ENCODE measurements at places on chromosomes 7 and 10. TPM values are rescaled to one million over a fixed set of nuclear protein-coding genes. Genes with fewer than 3 reads are reported as not detected.
A peak's percentile ranks its signal among the peaks of the same experiment; 100 is the strongest.

Gene HYAL4
- total RNA-seq, result not detected

Gene LIMK1
- 56.2 TPM for total RNA-seq

Gene GSTO2
- total RNA-seq, result 3.3 TPM

Gene NPC1L1
- total RNA-seq, result not detected

Gene PPRC1
- total RNA-seq, result 55.1 TPM

Gene C10orf53
- total RNA-seq, result not detected

Gene KAZALD1
- 14.1 TPM for total RNA-seq

Gene OR2A42
- total RNA-seq, result not detected

DNA sequence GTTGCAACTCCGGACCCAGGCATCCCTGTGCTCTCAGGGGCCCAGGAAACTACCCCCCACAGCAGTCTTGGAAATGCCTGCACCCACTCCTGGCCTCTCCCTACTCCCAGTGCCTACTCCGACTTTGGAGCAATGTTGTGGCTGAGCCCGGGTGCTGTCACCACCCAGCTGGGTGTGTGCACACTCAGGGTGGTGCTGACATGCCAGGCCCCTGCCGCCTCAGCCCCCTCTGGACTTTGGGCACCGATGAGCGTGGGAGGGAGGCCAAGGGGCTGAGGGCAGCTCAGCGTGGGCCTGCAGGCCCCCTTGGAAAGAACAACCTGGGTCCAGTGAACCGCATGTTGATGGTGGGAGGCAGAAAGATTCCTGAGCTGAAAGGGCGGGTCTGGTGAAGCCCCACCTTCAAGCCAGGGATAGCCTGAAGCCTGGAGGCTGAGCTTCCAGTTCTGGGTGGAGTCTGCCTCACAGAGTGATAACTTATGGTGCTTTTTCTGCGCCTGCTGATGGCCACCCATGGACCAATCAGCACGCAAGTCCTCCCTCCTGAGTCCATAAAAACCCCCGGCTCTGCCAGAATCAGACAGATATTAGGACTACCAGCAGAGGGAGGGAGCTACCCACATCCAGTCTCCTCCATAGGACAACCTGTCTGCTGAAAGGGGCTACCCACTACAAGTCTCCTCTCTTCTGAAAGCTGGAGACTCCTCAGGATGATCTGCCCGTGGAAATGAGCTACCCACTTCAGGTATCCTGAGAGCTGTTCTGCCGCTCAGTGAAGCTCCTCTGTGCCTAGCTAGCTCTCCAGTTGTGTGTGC, 380.4 kb upstream of the SORCS1 start:
- no peak for DNase-seq

GRCh38 chr10:36119455-36119854, 477.4 kb upstream of the FZD8 start:
- DNase-seq, result no peak

DNA sequence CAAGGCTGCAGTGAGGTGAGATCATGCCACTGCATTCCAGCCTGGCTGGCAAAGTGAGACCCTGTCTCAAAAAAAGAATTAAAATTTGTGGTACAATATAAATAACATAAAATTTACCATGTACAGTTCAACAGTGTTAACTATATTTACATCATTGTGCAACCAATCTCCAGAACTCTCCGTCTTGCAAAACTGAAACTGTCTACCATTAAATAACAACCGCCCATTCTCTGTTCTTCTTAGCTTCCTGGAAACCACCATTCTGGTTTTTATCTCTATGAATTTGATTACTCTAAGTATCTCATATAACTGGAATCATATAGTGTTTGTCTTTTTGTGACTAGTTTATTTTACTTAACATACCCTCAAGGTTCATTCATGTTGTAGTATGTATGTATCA, 167.6 kb downstream of the AUTS2 start:
- DNase-seq, result no peak

GRCh38 chr7:117470777-117471176, 9.0 kb upstream of the CFTR start:
- DNase-seq, result no peak

DNA sequence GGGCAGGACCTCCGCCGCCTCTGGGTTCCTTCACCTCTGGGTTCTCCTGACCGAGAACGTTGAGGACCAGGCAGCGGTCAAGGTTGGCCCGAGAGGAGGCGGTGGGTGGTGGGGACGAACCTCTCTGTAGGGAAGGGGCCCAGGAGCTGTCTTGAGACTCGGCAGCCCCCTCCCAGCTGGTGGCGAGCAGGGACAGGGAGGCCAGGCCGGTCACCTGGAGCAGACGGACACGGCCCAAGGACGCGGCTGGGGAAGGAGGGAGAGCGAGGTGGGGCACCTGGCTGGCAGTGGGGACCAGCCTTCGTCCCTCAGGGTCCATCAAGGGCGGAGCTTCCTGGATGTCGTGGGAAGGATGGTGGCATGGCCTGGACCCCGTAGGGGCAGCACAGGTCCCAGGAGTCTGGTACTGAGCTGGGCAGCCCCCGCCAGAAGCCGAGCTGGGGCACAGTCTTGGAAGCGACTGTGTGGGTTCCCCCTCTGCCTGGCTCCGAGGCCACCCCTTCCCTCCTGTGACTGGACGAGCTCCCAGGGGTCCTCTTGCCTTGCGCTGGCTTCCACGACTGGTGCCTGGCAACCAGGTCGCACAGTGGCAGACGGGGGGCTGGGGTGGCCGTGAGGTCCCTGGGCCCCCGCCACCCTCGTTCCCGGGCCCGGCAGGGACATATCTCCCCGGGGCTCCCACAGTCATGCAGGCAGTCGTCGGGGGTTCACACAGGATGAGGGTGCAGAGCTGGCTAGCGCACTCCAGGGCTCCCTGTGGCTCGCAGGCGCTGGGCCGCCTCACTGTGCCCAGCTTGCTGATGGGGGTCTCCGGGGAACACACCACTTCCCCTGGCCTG, 89.9 kb downstream of the DNAJB6 start:
- DNase-seq, result no peak

GRCh38 chr7:149074116-149074885, 16.2 kb downstream of the ZNF786 start:
- DNase-seq, result no peak

GRCh38 chr10:96719200-96719599, 1.1 kb downstream of the PIK3AP1 start:
- DNase-seq, result no peak

DNA sequence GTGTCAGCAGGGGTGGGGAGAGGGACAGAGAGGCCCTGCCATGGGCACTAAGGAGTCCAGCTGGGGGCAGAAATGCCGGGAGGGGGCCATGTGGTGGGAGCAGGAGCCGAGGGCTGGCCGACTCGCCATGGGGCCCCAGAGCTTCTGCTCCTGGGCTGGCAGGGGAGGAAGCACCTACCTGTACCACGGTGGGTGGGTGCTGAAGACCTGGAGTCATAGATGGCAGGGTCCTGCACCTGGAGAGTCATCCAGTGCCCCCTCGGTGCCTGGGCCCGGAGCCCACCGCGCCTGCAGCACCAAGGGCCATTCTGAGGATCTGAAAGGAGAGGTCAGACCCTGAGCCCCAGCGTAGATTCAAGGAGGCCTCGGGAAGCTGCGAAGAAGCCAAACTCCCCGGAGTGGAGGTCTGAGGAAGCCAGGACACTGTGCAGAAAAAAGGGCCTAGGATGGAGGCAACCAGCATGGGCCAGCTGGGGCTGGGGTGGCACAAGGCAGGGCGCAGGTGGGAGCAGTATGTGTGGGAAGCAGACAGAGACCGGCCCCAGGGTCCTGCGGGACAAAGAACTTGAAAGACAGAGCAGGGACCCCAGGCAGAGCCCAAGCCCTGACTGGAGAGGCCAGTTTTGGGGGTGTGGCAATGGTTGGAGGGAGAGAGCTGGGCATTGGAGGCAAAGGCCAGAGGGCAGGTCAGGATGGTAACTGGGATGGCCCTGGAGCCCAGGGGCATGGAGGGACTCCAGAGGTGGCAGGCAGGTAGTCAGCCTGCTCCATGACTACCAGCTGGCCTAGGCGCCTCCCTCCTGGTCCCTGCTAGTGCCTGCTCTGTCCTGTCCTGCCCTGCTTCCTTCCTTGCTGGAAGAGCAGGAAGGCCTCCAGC, 26.7 kb upstream of the SMARCD3 start:
- no peak for DNase-seq

DNA sequence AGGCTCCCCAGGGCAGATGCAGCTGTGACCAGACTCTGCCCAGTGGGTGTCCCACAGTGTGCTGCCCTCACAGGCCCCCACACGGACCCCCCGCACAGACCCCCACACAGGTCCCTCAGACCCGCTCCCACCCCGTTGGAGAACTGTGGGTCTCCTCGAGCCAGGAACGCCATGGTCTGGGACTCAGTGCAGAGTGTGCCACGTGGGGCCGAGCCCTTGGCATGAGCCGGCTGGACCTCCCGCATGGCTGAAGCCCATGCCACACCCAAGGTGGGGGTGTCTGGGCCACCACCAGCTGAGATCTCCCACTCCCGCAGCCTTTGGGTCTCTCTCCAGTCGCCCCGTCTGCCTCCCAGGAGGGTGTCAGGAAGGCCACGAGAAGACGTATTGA, 34.3 kb downstream of the JAKMIP3 start:
- no peak for DNase-seq

GRCh38 chr7:2807845-2808772, 36.0 kb downstream of the GNA12 start:
- no peak for DNase-seq

DNA sequence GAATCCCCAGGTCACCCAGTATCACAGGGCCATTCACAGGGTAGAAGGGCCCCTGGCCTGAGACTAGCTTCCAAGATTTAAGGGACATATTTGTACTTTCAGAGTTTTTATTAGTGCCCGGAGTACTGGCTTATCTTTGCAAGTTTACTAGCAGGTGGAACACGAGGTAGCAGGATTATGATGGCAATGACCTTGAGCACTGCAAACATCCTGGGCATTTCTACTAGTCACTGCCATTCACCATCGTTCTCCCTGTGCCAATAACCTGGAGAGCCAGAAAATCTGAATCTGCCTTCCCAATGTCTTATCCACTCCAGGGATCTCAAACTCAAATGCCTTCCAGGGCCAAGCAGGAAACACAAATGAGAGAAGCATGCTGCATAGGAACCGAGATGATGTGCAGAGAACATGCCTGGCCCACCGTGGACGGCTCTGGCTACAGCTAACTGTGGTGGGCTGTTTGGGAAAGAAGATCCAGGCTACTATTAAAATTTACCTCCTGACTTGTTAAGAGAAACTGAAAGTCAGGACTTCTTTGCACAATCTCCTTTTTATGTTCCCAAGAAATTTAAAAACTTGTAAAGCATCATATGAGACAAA, 16.7 kb downstream of the FAM53B start:
- DNase-seq, result no peak

DNA sequence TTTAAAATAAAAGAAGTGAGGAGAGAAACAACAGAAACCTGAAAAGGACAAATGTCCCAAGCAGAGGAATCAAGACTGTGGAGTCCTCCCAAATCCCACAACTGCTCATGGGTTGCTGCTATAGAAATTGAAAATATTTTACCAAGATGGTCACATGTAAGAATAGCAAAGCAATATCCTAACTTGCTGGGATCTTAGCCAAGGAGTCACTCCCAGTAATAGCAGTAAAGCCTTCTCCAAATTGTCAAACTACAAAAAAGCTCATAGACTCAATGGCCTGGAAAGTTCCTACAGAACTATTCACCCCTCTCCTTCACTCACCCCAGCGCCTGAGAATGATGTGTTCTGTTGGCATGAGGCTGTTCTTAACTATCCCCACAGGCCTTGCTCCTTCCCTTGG, 186.5 kb downstream of the ELMO1 start:
- DNase-seq, result no peak

GRCh38 chr7:132609222-132609621, 33.0 kb upstream of the PLXNA4 start:
- DNase-seq, result no peak

GRCh38 chr10:10044922-10045764, 972.5 kb upstream of the CELF2 start:
- no peak for DNase-seq

DNA sequence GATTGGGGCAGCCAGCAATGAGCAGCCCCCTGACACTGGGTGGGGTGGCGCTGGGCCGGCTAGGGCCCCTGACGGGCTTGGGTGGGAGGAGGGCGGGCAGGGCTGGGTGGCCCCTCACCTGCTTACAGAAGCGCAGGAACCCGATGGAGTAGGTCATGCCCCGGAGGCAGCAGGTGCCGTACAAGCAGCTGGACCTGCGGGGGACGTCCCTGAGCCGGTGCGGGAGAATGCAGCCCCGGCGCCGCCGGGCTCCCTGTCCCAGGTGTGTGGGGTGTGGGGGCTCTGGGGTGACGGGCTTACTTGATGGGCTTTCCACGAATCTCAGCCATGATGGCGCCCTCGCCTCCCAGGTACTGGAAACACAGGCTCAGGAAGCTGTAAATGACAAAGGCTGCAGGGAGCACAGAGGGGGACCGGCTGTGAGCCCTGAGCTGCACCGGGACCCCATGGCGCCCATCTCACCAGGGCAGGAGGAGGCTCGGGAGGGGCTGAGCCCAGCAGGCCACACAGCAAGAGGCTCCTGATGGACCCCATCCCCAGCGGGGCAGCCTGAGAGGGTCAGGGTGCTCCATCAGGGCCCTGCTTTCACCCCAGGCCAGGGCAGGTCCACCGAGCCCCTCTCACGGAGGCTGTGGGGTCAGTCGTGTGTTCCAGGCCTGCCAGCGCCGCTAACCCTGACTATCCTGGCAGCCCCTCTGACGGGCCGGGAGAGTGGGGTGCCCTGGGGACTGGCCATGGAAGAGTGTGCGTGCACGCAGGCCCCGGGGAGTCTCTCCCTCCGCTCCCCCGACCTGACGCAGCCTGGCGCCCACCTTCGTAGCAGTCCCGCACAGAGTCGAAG, 5.8 kb downstream of the TMEM184A start:
- no peak for DNase-seq

GRCh38 chr7:150685219-150686029, at the start of gene GIMAP2:
Gene GIMAP2, plus strand, starts transcription at chr7:150685706. Its CDS starts 1,354 bp downstream, at chr7:150687060.
- no peak for DNase-seq

- no peak for DNase-seq
Measured at GRCh38 chr10:78332012-78332411, 298.3 kb downstream of the RPS24 start.

DNA sequence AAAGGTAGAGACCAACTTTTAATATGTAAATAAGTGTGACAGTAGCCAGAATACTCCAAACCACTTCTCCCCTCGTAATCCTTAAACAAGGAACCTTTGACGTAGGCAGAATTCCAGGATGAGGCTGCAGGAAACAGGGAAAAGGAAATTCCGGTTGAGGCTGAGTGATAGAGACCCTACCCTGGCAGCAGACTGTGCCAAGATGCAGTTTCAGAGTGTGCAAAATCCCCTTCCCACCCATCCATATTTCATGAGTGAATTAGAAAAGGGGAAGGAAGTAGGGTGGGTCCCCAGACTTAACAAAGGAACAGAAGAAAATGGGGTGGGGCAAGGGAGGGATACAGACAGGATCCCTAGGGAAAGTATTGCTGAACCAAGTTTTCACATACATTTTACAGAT, 143.0 kb downstream of the RAPGEF5 start:
- DNase-seq, result no peak

DNA sequence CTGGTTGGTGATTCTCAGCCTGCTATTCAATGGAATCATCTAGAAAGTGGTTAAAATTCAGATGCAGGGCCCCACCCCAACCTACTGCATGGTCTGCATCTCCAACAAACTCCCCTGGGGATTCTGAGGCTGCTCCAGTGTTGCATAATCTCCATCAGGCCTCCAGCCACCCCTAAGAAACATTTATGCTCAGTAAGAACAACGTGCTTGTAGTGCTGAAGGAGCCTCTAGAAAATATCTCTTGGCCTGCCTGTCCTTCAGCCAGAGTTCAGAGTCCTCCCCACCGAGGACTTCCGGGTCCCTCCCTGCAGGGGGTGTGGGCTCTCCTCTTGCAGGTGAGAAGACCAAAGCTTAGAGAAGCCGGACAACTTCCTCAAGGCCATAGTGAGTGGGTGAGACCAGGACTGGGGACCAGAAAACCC, 159.8 kb downstream of the SH3PXD2A start:
- DNase-seq, result no peak

GRCh38 chr10:91299999-91300575, 79.6 kb downstream of the PCGF5 start:
- DNase-seq, result no peak

- DNase-seq, result peak; percentile 43
Measured at GRCh38 chr10:31927884-31928548, 615 bp downstream of the ARHGAP12 start.
